ENCODE measurements at places on chromosomes 5 and 9.

- DNase-seq: no peak
Observed at GRCh38 chr9:6884101-6884500, 126.3 kb downstream of the KDM4C start.

GRCh38 chr5:100827481-100827889 lies 75.6 kb downstream of the ST8SIA4 start:
- DNase-seq: no peak

DNA sequence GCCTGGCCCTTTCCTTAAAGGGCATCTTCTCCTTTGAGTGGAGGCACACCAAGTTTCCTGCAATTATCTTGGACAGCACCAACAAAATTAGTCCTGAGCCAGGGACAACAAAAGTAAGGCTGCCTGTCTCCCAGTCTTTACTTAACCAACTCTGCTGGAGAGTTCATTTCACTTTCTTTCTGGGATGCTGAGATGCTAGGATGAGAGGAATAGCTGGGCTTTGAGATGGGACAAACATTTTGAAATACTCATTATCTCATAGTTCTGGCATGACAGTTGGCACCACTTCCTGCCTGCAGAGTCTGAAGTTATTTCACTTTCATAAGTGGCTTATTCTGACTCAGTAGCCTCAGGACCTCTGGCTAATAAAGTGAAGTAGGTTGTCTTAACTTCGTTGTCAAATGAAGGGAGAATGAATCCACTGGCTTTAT lies 157.0 kb downstream of the C9orf152 start:
- no peak for DNase-seq

DNA sequence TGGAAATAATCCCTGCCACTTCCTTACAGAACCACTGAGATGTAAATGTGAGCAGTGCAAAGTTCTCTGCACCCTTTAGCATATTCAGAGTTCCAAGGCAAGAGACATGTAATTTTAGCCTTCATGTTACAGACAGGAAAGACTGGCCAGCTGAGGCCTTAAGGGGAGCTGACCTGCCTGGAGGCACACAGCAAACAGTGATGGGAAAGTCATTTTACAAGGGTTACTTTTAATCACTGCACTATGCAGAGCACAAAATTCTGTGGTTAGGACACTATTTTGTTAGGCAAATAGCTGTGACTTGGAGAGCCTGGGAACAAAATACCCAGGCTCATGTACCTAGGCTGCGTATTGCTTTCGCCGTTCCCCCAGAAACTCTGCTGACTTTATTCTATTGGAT lies 30.2 kb upstream of the TNIP1 start:
- DNase-seq: no peak

DNA sequence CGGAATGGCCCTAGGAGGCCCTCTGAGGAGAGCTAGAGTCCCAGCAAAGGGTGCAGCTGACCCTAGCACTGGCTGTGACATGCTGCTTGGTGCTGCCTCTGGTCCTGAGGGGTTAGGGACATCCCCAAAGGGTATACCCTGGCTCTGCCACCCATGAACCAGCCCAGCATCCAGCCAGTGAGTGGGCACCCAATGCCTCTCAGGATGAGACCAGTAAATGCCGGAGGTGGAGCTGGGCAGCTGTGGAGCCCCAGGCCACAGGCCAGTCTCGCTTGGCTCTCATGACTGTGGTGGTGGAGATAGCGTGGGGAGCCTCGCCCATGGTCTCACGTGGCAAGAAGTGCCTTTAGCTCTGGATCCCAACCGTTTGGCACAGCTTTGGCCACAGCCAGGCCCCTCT lies 3.7 kb upstream of the CEL start:
- no peak for DNase-seq

- no peak for DNase-seq
Observed at GRCh38 chr9:87944682-87945081, 26.9 kb downstream of the SPATA31C1 start.

- no peak for DNase-seq
Observed at GRCh38 chr9:108331596-108331995, 524.2 kb downstream of the ACTL7B start.

DNA sequence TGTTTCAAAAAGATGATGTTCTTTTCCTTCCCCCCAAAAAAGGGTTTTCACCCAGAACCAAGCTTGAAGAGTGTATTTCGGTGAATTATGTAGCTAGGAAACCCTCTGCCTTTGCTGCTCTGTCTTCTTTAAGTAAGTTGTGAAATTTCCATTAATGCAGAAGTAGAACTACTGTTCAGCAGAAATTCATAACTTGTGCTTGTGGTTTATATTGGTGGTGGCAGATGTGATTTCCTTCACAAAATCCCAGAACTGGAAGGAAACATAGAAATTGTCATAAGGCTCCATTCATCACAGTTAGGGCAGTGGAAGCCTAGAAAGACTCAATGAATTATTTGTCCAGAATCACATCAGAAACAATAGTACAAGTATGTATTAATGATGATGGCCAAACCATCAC lies 42.1 kb upstream of the DAB2 start:
- no peak for DNase-seq

- DNase-seq: no peak
Observed at GRCh38 chr5:108164574-108164973, 217.3 kb downstream of the FBXL17 start.

GRCh38 chr9:112861155-112861554 lies 29.5 kb downstream of the SLC46A2 start:
- DNase-seq: no peak

DNA sequence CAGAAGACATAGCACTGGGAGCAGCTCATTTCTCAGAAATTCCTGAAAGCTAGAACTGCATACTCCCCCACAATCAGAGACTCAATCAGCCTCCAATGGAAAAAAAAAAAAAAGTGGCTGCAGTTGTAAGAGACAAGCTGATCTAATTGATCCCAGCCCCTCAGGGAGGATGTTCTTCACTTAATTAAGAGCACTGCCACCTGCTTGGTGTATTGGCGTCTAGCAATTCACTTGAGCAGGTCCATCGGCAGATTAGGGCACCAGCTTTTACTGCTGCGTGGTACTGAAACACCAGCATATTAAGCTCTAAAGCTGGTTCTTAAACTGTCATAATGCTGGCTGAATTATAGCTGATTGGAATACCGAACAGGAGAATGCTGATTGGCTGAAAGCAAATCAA lies 1890.1 kb upstream of the WWC1 start:
- DNase-seq: no peak

- DNase-seq: no peak
Observed at GRCh38 chr5:79395296-79395695, 118.6 kb downstream of the HOMER1 start.

GRCh38 chr5:29935371-29935770 lies 1258.1 kb upstream of the CDH6 start:
- DNase-seq: no peak

DNA sequence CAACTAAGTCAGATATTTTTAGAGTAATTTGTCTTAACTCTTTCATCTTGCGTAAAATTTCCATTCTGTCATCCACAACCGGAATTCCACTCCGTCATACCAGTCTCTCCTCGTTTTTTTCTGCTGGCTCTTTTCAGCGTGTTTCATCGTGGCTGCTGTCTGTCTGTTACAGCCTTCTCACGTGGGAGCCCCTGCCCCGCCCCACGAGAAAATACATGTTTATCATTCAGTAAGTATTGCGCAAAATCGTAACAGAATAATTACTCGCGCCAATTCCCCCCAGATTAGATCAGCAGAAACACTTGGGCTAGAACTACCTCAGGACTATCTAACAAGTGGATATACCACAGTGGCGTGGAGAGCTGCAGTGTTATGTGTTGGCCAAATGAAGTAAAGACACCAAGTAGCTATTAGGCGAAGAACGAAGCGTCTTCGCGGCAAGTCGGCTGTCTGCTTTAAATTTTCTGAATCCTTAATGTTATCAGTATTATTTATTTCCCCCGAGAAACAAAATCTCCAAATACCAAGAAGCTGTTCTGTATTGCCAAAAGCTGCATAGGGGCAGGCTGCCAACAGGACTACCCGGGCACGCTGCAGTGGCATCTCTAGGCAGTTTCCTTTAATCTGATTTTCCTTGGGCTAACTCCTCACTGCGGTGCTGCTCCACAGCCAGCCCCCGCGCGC lies 566 bp upstream of the FOCAD start:
- DNase-seq: no peak

DNA sequence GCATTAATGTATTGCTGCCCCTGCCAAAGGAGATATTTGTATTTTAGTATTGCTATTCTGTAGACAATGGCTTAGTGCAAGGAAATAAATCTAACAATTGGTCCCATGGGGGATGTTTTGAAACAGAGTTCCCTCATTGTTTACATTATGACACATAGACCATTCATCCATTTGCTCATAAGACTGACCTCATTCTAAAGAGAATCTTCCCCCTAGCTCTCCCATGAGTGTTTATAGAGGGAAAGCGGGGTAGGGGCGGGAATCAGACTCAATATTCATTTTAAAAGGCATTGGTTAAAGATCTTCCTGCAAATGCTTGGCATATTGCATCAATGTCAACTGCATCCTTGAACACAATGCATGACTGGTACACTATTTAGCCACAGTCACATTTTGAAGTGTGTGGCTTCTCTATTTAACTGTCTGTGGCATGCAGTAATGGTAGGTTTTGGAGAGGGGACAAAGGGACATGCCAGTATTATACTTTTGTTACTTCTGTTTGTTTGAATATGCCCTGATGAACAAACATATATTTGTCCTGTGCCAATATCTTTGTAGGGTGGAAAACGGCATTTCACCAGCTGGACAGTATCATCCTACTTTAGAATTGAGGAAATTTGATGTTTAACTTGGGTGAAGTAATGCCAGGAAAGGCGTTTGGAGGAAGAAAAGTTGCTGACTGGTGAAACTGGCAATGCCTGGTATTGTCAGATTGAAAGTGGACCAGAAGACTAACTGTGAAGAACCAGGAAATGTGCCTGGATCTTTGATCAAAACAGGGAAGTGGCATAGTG lies 84.1 kb upstream of the MEGF10 start:
- no peak for DNase-seq

- DNase-seq: peak; percentile 4
Observed at GRCh38 chr9:35481347-35481975, 8.4 kb upstream of the RUSC2 start.

DNA sequence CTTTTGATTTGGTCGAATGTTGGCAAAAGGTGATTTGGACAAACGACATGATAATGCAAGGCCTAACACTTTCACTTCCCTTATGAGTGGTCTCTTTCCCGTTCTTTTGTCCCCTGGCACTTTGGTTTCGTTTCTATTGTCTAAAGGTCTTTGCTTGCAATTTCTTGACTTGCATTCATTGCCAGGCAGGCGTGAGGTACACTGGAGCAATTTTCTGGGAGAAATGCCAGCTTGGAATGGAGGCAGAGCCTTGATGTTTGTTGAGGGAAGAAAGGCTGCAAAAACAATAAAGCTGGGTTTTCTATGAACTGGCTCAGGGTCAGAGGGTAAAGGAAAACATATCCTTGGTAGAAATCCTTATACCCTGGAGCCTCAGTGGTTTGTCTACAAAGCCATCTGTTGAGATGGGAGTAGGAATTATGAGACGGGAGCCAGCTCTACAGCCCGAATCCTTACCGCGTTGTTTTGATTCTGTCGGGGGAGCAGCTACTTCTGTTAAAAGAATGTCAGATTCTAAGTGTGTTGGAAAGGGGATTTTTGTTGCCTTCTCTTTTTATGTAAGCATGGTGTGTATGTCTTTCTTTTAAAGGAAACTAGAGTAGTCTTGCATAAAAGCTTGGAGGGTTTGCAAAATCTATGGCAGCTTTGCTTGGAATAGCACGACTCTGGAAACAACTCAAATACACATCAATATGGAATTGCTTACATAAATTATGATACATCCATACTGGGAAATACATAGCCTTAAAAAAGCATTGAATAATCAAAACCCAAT lies 158.9 kb downstream of the RMI1 start:
- peak; percentile 73 for DNase-seq

DNA sequence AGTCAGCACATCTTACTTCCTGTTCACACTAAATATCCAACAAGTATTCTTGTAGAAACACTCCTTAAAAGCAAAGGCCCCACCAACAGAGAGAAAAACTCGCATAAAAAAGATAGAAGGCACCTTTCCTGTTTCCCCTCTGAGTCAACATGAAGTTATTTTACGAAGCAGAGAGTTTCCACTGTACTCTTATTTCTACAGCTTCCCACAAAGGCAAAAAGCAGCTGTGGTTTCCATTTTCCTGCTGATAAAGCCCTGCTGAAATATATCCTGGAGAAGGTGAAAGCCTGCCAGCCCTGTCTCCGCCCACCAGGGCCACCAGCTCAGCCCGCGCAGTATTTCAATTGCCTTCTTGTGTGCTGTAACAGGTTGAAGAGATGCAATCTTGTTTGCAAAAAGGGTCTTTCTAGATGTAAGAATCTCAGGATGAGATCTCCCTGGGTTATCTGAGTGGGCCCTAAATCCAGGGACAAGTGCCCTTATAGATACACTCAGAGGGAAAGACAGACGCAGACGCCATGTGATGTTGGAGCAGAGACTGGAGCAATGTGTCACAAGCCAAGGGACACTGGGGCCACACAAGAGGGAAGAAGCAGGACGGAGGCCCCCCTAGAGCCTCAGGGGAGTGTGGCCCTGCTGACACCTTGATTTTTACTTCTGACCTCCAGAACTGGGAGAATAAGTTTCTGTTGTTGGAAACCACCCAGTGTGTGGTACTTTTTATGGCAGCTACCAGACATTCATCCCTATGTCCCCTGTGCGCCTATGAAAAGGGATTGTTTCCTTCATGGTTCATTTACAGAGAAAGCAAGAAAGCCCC lies 19.9 kb downstream of the SEMA4D start:
- no peak for DNase-seq

DNA sequence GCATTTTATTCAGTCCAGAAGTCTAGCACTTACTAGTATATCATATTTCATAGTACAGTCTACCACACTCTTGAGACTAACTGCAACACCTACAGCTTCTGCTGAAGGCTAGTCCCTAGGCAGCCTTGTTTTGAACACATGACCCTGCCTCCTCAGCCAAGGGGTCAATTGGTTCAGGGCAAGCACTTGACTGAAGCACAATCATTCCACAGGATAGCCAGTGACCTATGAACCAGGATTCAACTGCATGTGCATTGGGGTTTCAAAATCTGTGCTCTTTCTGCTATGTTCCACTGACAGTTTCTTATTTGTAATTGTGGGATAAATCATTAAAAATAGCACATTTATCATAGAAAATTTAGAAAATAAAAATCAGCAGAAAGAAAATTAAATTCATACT lies 186.8 kb downstream of the TMEM161B start:
- DNase-seq: no peak

- peak; percentile 85 for DNase-seq
Observed at GRCh38 chr5:35804201-35804653, 52.5 kb upstream of the IL7R start.

DNA sequence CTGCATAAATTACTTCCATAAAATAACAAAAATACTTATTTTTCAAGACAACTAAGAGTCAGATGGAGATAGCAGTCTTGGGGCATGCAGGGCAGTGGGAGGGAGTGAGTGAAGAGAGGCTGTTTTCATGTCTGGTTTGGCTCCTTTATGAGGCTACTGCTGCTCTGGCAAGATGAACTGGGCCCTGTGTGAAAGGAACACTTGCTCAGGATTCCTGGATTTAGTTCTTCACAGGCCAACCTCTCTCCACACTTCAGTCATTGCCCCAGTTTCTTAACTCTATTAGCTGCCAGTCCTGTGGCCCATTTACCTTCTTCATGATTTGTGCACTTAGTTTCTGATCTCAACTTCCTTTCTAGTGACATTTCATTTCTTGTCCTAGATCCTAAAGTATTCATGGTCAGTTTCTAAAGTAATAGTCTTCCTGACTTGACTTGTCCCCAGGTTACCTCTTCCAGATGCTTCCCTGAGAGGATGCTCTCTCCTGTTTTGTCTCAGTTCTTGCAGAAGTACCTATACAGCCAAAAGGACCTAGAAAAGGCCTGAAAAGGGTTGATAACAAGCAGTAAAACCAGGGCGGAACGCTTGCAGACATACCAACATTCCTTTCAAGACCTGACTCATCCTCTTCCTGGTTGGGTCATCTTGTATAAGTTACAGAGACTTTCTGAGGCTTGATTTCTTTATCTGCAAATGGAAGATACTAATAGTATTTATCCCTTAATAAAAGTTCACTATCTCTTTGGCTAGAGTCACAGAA lies 77.0 kb upstream of the ZFAND5 start:
- DNase-seq: no peak

Measured in NCI-H1105 (cell line).